Stromal cell of bone marrow (primary cell): ENCODE measurements at places on chromosomes 11 and 22.

GRCh38 chr22:28984482-28985158 lies 77.0 kb downstream of the C22orf31 start:
- DNase-seq = no peak

GRCh38 chr11:123378096-123378495 lies 52.0 kb upstream of the GRAMD1B start:
- no peak for DNase-seq

DNA sequence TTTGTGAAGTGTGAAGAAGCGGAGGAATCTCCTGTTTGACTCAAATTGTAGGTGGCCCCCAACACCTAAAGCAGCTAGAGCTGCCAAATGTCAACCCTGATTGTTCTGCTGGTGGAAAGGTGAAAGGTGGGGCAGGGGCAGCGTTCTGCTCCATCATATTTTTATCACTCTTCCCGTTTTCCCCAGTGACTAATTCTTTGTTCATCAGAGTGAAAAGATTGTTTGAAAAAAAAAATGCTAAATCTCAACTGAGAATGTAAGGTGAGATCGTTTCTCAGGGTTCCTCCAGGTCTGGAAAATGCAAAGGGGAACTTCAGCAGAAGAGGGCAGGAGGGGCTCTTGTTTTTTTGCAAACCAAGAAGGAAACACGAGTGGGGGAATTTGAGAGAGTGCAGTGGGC lies 137.7 kb downstream of the MN1 start:
- DNase-seq = no peak

GRCh38 chr11:13062115-13062514 lies 53.0 kb downstream of the RASSF10 start:
- DNase-seq = no peak
